BJ (cell line): ENCODE measurements at places on chromosomes 2 and 18.

GRCh38 chr2:54666634-54667265 lies 56.7 kb upstream of the EML6 start:
- no peak for DNase-seq

- DNase-seq, result no peak
Observed at GRCh38 chr2:152380261-152381055, 45.5 kb downstream of the FMNL2 start.

DNA sequence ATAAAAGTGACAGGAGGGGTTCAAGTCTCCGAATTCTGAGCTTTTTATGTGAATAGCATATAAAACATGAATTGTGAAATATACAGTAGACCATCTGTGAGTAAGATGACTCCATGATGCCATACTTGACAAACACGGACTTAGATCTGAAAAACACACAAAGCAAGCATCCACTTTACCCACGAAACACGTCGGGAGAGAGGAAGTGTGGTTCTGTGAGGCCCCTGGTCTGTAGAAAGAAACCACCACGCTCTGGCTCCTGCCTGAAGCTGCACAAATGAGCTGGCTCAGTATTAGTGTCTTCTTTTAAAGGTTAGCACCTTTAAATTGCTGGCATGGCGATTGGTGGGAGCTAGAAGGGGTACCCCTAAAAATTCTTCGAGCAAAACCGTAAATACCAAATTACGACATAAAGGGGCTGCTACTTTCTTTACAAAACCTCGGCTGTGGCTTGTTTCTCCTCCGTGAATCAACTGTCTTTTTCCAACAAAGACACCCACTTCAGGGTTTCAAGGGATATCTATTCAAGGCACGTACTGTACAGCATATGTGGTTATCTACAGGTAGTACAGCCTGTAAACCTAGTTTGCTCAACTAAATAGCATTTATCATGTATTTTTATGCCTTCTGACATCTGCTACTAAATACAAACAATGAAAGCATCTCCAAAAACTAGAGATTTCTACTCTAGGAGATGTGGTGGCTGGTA lies 70.9 kb downstream of the AFF3 start:
- no peak for DNase-seq

GRCh38 chr2:131413148-131413747 lies 49.3 kb upstream of the RAB6D start:
- no peak for DNase-seq

- DNase-seq, result no peak
Observed at GRCh38 chr2:129565551-129566109, 413.8 kb upstream of the RAB6C start.

- no peak for DNase-seq
Observed at GRCh38 chr2:133509777-133510176, 58.5 kb downstream of the NCKAP5 start.

- no peak for DNase-seq
Observed at GRCh38 chr2:48380208-48380607, 149.7 kb upstream of the STON1 start.

- DNase-seq, result peak; percentile 79
Observed at GRCh38 chr2:133200684-133201421, 367.4 kb downstream of the NCKAP5 start.

DNA sequence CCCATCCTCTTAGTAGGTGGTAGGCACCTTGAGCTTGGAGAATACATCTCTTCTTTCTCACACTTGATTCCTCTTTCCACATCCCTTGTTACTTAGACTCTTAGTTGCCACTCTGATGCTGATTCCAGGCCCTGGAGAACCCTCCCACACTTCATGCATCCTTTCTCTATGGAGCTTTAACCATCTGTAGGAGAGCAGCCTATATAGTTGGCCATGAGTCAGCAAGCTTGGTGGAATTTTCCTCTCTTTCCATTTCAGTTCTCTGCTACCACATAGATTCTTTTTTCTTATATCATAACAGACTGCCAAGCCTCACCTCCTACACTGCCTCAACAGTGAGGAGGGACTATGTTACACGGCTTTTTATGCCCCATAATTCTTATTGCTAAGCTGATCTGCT lies 851.6 kb upstream of the CDH2 start:
- no peak for DNase-seq

GRCh38 chr2:38947241-38948239 lies 57.9 kb downstream of the ARHGEF33 start:
- no peak for DNase-seq

GRCh38 chr2:240320204-240320993 lies 115.1 kb upstream of the GPC1 start:
- DNase-seq, result peak; percentile 76

DNA sequence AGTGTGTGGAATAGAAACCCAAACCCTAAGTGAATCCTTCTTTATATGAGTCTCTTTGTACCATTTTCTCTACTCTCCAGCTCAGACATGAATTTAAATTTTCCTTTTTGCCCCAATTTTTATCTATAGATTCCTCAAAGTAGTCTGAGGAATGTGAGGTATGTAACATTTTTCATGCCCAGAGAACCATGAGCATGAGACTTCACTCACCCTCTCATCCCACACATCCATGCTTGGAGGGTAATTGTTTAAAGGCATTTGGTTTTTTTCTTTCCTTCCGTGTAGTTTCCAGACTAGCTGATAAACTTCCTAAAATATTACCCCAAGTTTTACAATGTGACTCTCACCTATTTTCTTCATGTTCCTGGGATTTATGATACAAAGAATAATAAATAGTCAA lies 2056.8 kb upstream of the CELF4 start:
- DNase-seq, result no peak

DNA sequence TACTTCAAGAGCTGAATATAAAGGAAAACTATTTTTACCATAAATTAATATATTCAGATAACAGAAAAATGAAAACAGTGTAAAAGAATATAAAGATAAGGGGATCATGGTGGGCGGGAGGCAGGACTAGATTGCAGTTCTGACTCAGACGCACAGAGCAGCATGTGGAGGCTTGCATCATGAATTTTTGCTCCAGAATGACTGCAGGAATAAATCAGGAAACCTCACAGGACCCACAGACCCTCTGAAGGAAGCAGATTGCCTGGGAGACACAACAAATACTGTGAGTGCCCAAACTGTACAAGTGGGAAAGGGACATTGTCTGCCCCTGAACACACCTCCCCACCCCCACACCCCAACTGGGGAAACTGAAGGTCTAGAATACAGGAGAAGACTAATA lies 19.2 kb upstream of the SIGLEC15 start:
- no peak for DNase-seq

- no peak for DNase-seq
Observed at GRCh38 chr2:54672590-54673456, 50.6 kb upstream of the EML6 start.

- DNase-seq, result no peak
Observed at GRCh38 chr2:39437522-39438296, 624 bp upstream of the MAP4K3 start.

- DNase-seq, result no peak
Observed at GRCh38 chr2:196112418-196113034, 43.9 kb upstream of the DNAH7 start.

DNA sequence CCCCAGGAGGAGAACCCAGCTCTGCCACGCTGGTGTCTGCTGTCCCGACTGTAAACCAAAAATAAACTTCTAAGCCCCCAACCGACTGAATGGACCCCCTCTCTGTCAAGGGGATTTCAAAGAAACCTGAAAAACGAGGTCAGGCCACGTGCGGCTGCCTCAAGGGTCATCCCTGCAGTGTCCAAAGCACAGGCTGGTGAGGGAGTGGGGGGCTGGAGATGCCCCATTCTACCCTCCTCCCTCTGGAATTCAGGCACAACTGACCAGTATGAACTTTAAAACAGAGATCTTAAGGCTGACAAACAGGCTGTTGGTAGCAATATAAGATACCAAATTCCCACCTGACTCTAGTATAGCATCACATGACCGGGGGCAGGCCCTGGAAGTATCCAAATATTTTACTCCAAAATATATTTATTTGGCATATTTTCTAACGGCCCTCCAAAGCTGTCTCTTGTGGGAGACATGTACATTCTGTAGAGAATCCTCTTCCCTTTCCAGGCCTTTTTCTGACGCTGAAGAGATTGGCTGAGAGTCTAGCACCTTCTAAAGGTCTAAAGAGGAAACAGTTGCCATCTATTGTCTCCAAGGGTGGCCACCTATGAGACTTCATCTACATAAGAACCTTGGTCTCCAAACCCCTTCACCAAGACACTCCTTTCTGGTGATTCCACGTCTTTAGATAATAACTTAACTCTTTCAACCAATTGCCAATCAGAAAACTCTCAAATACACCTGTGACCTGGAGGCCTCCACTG lies 40.4 kb upstream of the CTDP1 start:
- no peak for DNase-seq

GRCh38 chr2:74554820-74555531 lies 456 bp downstream of the DOK1 start:
- no peak for DNase-seq

GRCh38 chr2:168245074-168245825 lies 2.1 kb downstream of the STK39 start:
- no peak for DNase-seq

GRCh38 chr2:235025800-235026536 lies 74.2 kb downstream of the SH3BP4 start:
- DNase-seq, result peak; percentile 81

DNA sequence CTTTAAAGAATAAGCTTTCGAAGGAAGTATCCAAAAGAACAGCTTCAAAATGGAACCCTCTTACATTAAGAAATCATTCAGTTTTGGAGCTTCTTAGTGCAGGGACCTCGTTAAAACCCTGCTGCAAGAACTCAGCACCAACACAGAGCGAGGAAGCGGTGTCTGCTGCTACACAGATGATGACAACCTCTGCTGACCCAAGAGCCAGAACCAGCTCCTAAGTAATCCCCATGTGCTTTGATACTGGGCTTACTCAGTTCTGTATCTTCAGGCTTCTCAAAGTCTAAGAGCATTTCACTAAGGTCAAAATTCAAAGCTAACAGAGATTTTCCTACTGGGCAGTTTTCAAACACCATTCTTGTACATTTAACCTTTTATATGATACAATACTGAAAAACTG lies 194.6 kb downstream of the STK39 start:
- DNase-seq, result no peak

GRCh38 chr18:54647176-54647575 lies 56.1 kb downstream of the DYNAP start:
- no peak for DNase-seq

DNA sequence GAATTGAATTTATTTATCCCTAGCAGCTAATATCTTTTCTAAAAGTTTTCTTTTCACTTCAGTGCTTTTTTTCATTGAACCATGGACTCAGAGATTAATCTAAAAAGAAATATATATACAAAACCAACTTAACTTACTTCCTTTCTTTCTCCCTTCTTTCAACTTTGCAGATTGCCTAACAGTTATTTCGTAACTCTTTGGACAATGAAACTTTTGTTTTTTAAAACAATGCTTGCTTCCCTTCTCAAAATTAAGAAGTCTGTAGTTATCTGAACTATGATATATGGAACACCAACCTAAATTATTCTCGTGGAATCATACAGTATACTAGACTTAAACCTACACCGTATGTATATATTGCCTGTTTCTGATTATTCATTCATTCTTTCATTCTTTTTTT lies 62.9 kb downstream of the MIB1 start:
- DNase-seq, result no peak
